ENCODE measurements at places on chromosomes 12 and 14. TPM values are rescaled to one million over a fixed set of nuclear protein-coding genes. Genes with fewer than 3 reads are reported as not detected.

DNA sequence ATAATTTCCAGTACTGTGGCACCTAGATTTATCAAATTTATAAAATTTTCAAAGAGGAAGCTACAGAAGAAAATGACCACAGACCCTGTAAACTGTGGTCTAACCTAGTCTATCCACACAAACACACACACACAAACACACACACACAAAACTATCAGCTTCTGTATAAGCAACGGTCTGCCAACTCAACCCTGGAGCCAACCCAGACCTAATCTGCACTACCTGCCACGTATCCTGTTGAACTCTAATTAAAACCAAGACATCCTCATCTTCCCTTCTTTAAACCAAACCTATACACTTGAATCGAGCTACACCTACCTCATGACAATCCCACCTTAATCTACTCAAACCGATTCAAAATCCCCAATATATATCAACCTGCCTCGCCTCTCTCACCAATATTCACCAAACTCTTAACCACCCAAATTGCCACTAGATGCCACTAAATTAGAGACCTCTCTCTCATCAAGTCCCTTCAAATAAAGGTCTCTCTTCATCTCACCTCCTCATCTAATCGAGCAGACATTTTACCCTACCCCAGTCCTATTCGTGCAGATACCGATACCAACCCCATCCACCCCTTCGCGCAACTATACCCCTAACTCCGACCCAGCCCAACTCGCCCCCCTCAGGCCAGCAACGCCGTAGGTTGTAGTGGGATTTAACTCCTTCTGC is 808 bp downstream of the ACIN1 start:
- no peak for DNase-seq

DNA sequence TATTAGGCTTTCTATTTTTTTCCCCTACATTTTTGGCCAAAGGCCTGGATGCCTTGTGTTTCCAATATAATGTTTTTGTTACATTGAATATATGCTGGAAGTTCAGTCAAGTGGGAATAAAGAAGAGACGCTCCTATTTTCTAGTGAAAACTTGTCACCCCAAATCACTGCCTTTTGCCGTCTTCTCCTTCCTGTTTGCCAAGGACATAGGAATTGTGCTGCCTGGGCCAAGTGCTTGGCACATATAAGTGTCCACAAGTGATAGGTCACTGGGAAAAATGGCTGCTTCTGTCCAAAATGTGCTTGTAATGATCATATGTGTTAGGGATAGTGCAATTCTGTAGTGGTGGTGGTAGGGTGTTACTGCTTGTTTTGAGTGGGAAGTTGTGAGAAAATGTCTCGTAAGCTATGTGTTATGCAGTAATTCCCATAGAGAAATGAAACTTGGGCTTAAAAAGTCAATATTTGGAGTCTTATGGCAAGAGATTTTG is 11.6 kb upstream of the KCNJ8 start:
- peak; percentile 52 for DNase-seq

GRCh38 chr14:96805956-96806355 is 8.8 kb downstream of the VRK1 start:
- DNase-seq: peak; percentile 13

DNA sequence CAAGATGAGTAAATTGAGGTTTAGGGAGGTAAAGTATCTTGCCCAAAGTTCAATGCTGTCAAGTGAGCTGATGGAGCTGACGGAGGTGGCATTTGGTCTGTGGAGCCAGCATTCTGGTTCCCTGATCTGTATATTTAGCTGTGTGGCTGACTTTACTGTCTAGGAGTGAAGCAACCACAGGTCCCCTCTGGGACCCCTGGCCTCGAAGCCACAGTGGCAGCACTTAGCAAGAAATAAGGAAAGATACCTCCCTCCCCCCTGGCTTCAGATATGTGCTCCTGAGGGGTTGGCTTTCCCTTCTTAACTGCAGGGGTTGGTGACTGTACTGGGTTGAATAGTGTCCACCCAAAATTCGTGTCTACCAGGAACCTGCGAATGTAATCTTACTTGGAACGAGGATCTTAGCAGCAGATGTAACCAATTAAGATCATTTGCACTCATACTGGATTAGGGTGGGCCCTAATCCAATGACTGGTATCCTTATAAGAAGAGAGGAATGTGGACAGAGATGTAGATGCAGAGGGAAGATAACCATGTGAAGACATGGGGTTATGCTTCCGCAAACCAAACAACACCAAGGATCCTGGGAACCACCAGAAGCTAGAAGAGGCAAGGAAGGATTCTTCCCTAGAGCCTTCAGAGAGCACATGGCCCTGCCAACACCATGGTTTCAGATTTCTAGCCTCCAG is 2.0 kb upstream of the ACVR1B start:
- no peak for DNase-seq

KRT75 gene
- polyA plus RNA-seq: not detected

DACT1 gene
- polyA plus RNA-seq: 22.9 TPM

Data from hindlimb muscle (tissue), 1 donor.